ENCODE measurements at places on chromosomes 3 and 15.
A peak's percentile ranks its signal among the peaks of the same experiment; 100 is the strongest.

DNA sequence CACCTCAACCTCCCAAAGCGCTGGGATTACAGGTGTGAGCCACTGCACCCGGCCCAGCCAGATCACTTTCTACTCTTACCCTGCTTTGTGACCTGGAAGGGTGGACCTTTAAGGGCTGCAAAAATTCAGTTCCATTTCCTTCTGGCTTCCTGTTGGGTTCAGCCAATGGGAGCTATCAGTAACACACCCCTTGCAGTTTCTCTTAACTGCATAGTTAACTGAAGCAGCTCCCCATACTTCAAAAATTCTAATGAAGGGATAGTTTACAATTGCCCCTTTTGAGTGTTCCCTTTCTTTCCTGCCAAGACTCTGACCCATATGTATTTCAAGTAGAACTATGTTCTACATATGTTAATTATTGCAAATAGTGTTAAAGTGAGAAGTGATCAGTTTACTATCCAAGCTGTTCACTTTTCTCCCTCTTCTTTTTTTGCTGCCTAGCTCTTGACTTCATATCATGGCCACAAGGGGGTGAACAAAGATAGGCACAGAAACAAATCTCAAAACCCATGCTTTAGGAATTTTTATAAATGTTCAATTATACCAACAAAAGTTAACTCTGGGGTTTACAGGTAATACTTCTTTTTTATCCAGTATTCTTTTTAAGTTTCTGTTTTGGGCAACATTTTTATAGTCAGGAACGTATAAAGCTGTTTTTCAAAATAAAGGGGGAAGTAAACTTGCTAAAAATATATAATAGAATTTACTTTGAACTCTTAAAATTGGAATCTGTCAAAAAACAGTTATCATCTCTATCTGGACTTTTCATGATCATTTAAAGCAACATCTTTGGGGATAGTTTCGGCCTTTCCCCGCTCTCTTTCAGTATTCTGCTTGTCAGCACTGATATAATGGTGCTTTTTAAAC, 8.1 kb downstream of the PGBD4 start:
- DNase-seq, result peak; percentile 17

DNA sequence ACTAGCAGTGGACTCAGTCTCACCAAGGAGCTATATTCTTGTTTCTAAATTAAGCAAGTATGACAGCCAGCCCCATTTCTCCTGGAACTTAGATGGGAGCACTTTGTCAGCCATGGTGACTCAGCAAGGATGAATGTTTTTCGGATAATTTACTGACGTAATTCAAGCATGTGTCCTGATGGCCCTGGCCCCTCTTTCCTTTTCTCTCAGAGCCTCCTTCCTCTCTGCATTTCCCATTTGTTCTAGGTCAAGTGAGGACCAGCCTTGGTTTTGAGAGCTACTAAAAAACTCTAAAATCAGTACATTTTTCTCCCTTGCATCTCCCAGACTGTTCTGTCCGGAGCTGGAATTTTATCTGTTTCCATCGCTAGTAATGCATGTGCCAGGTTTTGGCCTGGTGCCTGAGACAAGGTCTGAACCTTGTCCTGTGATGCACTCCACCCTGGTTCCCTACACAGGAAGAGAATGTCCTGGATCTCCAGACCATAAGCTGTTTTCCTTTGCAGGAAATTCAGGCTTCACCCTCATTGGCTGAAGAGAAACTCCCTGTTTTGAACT, 256.6 kb upstream of the ROPN1 start:
- DNase-seq, result no peak

DNA sequence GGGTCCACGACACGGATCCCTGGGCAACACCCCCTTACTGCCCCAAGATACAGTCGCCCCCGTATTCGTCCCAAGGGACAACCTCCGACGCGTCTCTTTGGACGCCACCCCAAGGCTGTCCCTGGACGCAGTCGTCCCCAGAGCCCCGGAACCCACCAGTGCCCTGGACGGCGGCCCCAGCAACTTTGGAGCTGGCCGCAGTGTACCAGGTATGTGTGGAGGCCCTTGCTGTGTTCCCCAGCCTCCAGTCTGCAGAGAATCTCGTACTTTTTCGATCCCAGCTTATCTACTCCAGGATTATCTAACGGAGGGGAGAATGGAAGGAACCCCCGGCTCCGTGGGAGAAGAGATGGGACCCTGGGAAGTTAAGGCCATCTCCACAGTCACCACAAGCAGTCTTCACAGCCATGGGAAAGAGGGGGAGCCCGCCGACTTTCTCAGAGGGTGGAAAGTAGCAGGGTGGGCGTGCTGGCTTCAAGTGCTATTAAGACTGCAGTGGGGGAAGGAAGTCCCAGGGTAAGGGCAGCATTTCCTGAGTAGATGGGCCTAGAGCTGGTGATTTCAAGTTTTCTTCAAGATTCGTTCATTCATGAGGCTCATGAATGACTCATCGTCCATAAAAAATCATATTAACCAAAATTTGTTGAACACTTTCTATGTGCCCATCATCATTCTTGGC, 1.1 kb downstream of the MESP2 start:
- no peak for DNase-seq

DNA sequence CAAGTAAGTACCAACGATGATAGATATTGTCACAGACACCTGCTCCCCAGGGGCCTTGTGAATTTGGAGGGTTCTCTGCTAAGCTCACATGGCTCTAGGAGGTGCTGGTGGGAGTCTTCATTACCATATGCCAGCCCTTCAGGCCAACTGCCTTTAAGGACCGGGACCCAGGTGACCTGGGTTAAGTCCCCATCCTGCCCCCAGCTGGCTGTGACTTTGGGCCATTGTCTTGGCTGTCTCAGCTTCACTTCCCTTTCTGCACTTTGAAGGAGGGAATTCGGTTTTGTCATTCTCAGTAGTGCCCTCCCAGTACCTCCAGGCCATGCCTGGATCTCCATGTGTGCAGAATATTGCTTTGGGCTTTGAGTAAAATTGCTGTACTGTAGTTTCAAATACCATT, 72.8 kb upstream of the ACAD9 start:
- no peak for DNase-seq

DNA sequence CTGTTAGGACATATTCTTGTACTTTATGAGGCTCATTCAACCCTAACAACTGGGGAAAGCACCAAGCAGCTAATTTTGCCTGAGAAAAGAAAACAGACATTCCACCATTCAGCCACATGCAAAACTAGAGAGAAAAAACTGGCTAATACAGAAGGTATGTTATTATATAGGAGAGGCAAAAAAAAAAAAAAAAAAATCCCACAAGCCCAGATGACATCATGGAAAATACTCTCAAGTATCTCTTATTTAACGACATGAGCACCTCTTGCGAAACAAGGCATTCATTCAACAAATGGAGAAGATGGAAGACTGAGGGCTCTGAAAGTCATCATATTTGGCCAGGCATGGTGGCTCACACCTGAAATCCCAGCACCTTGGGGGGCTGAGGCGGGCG, 61.5 kb downstream of the PRICKLE2 start:
- no peak for DNase-seq

- DNase-seq, result no peak
These were observed 69.5 kb downstream of the CCR1 start for GRCh38 chr3:46138581-46138980.

- DNase-seq, result no peak
These were observed 78.4 kb downstream of the NEK10 start for GRCh38 chr3:27290760-27291159.

- no peak for DNase-seq
These were observed 45.1 kb downstream of the SPATA12 start for GRCh38 chr3:57105585-57105984.

DNA sequence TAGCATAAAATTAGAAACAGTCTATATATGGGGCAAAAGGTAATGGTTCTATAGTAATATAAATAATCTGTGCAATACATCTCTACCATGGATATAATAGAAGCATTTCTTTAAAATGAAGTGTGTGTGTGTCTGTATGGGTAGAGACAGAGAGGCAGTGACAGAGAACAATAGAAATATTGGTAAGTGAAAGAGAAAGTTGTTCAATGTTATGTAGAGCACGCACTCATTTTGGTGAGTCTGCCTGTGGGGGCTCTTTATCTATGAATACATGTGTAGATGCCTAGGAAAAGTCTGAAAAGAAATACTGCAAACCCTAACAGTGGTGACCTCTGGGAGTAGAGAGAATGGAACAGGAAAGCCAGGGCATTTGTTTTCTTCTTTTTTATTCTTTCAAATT, 182.6 kb downstream of the STAC start:
- DNase-seq, result no peak

GRCh38 chr15:67120839-67121643, 55.6 kb downstream of the SMAD3 start:
- DNase-seq, result peak; percentile 92

DNA sequence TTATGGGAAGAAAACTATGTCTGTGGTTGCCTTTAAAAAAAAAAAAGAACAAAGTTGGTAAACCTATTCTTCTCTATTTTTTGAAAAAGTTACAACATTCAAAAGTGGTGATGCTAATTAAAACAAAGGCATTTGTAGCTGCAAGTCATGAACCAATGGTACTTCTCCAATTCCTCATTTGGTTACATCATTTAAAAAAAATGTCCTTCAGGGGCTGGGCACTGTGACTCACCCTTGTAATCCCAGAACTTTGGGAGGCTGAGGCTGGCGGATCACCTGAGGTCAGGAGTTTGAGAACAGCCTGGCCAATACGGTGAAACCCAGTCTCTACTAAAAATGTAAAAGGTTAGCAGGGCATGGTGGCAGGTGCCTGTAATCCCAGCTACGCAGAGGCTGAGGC, 574.6 kb downstream of the VGLL3 start:
- DNase-seq, result no peak

- no peak for DNase-seq
These were observed 124.4 kb downstream of the ANO10 start for GRCh38 chr3:43497422-43497821.

GRCh38 chr3:76552653-76553052, 487.2 kb upstream of the ROBO2 start:
- no peak for DNase-seq

- DNase-seq, result no peak
These were observed 659.9 kb downstream of the SI start for GRCh38 chr3:164418414-164418813.

- no peak for DNase-seq
These were observed 77.5 kb upstream of the TNFAIP8L3 start for GRCh38 chr15:51172193-51172592.

GRCh38 chr15:67091071-67091979, 25.9 kb downstream of the SMAD3 start:
- peak; percentile 88 for DNase-seq

- DNase-seq, result no peak
These were observed 68.8 kb upstream of the SLC12A8 start for GRCh38 chr3:125281381-125281780.

- DNase-seq, result no peak
These were observed 645.4 kb downstream of the ZBBX start for GRCh38 chr3:166734734-166735133.

DNA sequence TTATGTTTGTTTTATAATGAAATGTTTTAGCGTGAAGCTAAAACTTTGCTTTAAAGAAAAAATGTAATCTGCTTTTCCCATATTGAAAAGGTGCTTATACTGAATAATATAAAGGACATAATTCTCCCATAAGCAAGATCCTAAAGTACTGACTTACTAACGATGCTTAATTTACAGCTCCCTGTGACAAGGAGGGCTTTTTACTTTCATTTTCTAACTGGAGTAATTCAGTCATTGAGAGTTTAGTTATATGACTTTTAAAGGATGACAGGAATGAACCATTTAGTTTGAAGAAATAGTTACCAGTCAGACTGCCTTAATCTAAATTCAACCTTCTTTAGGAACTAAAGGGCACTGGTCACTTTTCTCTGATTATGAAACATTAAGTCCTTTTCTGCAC, 19.3 kb upstream of the ZPLD1 start:
- DNase-seq, result no peak

- no peak for DNase-seq
These were observed 211.9 kb downstream of the EBLN2 start for GRCh38 chr3:73273341-73273740.

DNA sequence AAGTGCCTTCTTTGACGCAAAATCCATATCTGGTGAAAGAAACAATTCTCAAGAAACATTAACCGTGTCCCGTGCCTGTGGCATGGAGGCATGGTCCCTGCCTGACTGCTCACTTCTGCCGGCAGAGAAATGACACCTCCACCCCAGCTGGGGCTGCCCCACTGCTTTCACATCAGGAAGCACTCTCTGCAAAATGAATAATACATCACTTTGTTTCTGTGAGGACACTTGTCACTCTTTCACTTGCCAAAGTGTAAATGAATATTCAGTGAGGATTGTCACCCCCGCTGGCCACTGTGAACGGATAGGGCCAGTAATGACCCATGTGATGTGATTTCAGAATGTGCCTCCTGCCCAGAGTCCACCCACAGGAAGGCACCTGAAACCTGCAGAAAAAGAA, 31.1 kb upstream of the SLC24A5 start:
- no peak for DNase-seq

Measured in CD4-positive, alpha-beta T cell treated with Interleukin-4 for 4 hours (primary cell).